Central memory CD4-positive, alpha-beta T cell (primary cell): ENCODE measurements at places on chromosomes 12 and 14.

DNA sequence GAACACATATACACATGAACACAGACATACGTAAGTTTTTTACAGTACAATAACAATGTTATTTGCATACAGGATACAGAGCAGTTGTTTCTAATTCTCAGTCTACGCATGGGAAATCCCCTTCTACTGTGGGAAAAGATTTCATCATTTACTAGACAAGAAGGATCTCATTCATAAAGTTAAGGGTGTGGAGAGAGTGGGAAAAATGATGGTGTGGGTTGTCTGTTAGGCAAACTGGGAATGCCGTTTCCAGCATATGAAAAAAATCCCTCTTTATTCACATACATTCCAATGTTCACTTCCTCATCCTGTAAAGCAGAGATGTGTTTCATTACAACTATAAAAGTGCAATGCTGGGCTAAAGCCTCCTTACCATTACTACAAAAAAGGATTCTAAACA is 120.9 kb downstream of the SINHCAF start:
- no peak for DNase-seq

GRCh38 chr12:105278043-105278697 is 42.2 kb upstream of the APPL2 start:
- DNase-seq = no peak

GRCh38 chr14:103488960-103489359 is 33.7 kb downstream of the CKB start:
- no peak for DNase-seq

DNA sequence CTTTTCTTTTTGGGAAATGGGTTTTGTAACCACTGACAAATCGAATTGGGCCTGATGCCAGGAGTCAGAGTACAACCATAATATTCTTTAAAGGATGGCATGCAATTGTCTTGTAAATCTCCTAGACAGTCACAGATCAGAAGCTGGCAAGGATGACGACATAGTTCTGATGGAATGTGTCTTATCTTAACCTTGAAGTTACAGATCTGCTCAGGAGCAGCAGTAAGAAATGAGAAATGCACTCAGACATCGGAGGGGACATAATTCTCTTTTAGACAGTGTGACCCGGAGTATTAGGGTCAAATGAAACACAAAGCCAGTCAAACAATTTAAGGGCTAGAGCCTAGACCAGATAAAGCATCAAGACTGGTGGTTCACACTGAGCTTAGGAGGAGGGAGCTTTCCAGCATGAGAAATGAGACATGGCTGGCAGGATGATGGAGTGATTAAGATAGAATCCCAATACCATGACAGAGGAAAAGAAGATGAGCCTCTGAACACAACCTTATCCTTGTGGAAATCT is 17.5 kb downstream of the CBX5 start:
- no peak for DNase-seq

DNA sequence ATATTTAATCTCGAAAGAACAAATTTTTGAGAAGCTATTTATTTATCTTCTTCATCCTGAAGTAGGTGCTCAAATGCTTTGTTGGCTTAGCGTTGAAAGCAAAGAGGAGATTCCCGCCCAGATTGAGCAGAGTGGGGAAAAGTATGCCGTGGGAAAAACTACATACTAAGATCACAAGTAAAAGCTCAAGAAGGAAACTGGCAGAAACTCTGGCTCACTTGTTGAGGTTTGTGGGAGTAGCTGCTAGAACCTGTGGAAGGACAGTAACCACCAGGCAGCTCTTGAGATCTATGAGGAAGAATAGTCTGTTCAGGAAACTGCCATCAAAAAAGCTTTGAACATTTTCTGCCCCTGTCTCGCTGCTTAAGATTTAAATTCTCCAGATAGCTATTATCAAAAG is 3.9 kb downstream of the MYRFL start:
- no peak for DNase-seq

- DNase-seq = no peak
Measured at GRCh38 chr12:11739980-11740577, 90.6 kb downstream of the ETV6 start.
